Stimulated activated CD8-positive, alpha-beta memory T cell treated with anti-CD3 and anti-CD28 coated beads, Interleukin-4, amount 100 ng/mL, for 1 hour (primary cell): ENCODE measurements at places on chromosomes 2 and 18.

DNA sequence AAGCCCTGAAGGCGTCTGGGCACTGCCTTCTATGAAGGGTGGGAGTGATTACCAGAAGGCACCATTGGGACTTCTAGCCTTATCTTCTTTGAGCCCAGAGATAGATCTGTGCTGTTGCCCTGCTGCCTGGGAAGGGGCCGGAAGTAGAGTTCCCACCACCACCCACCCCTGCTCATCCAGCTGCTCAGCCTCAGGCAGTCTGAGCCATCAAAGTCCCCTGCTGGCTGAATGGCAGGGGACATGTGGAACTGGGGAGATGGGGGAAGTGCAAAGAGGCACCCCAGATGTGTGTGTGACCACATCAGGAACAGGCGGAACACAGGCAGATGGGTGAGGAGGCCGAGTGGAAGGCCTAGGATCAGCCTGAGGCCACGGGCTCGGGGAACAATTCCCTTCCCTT, 3.3 kb upstream of the WNT10A start:
- no peak for DNase-seq

- DNase-seq, result no peak
Measured at GRCh38 chr2:236545814-236546480, 23.7 kb upstream of the ACKR3 start.

DNA sequence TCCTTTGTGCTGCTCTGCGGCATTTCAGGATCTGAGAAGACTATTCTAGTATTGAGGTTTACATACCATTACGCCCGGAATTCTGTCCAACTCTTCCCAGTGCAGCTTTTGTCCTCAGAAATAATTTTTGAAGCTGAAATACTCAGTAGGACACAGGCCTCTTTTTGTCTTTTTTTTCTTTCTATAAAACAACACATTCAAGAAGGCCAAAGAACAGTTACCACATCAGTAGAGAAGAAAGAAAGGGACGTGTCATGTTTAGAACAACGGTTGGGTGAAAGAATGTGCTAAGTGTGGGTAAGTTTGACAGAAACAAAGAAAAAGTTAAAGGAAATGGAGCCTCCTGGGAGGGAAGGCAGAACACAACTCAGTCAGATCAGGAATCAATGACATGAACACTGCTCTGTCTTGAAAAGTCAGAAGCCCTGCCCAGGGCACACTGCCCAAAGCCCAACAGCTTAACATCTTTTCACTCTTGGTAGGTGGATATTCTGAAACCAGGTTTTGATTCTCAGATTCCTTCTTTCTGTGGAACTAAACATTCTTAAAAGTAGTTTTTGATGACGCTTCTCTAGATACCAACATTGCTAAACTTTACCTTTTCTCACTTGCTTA, 198.6 kb upstream of the CWC22 start:
- no peak for DNase-seq

GRCh38 chr2:121342751-121343150, 57.7 kb upstream of the TFCP2L1 start:
- DNase-seq, result no peak

GRCh38 chr2:26345283-26345544, 729 bp upstream of the SELENOI start:
- DNase-seq, result no peak
